Left renal pelvis (tissue), 4 donors: ENCODE measurements at places on chromosomes 3 and 15. TPM values are rescaled to one million over a fixed set of nuclear protein-coding genes. Genes with fewer than 3 reads are reported as not detected.

DNA sequence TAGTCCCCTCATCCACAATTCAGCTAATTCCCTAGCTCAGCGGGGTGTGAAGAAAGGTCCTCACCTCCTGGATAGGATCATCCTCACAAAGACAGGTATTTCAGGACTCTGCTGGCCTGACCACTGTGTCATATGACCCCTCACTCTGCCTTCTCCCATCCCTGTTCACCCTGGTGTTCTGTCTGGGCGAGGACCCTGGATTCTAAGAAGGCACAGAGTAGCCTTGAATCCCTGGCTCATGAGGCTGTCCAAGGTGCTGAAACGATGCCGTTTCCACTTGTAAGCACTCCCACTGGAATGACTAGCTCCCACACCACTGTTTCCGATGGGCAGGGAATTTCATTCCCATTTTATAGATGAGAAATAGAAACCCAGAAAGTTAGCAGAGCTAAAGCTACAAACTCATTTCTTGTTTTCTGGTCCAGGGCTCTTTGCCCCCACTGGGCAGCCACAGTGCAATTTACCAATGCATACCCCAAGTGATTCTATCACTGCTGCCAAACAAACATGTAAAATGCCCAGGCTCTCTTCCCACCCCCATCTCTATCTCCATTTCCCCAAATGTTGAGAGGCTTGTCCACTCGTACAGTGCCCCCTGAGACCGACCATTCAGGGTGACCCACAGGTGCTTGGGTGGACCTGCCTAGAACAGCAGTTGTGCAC lies 83.2 kb downstream of the RAB11A start:
- DNase-seq, result peak; percentile 64

- no peak for DNase-seq
Measured at GRCh38 chr3:46713898-46714552, 3.6 kb downstream of the PRSS50 start.

- no peak for DNase-seq
Measured at GRCh38 chr3:169259661-169260060, 403.9 kb downstream of the MECOM start.

GRCh38 chr15:75631935-75632334 lies 6.4 kb upstream of the SNUPN start:
- DNase-seq, result no peak

DNA sequence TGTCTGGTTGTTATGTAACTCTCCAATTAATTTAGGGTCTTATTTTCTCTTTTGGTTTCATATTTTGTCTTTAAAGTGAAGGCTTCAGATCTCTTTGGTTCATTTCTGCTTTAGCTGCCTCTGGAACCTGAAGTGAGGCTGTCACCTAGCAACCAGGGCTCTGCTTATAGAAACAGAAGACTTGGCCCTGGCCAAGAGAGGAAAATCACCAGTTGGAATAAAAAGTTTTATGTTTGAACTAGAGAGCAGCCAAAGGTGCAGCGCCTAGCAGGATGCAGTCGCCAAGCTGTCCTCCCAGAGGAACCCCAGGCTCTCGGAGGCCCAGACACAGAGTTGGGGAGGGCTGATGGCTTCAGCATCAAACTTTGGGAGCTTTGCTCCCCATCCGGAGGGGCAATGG lies 41.1 kb downstream of the LYZL4 start:
- no peak for DNase-seq

GRCh38 chr15:61057376-61057775 lies 171.7 kb downstream of the RORA start:
- no peak for DNase-seq

DNA sequence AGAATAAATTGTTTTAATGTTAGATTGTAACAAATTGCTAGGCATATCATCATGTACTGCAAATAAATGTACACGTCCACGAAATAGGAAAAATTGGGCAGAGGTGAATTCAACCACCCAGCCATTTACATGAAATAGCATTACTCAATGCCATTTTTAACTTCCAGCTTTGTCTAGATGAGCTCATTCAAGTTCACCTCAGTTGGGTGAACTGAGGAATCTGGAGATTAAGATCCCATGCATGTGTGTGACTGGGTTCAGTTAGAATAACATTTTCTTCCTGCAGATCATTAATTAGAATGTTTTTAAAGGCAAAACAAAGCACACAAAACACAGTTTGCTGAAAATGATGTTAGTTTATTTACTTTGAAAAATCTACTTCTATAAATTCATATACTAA lies 767.8 kb upstream of the GOLIM4 start:
- DNase-seq, result no peak

GRCh38 chr15:48550822-48551525 lies 94.5 kb downstream of the FBN1 start:
- DNase-seq, result no peak

- DNase-seq, result no peak
Measured at GRCh38 chr3:197615430-197615829, 59.7 kb upstream of the BDH1 start.

DNA sequence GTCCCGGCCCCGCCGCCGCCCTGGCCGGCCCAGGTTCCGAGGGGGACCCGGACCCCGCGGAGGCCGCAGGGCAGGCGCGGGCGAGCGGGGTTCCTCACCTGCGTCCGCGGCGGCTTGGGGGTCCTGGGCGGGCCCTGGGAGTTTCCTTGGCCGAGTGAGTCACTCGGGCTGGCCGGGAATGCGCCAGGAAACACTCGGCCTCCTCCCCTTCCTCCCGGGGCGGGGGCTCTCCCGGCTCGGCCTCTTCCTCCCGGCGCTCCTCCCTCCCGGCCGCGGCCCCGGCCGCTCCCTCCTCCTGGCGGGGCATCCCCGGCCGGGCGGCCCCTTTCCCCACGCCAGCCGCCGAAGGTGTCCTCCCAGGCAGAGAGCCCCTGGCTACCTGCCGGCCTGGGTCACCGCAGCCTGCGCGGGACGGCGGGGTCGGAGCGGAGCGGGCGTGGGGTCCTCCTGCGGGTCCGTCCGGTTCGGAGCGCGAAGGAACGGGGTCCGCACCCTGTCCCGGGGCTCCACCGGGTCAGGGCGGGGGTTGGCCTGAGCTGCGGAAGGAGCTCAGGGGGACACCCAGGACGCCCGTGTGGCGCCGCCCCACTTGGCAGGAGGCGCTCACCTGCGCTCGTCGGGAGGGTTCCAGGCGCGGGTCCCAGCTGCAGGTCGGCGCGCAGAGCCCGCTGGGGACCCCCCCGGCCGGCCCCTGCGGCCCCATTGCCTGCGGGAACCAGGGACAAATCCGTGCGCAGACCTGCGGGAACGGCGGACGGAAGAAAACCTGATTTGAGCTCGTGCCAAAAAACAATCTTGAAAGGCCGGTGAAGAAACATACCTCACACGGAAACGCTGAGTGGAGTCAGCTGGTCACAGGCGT lies at the start of gene CYFIP1:
TSS of gene CYFIP1 (minus strand) at position 180 of the 862 bp plus-strand sequence. CDS start 33,083 bp downstream, outside the sequence.
- DNase-seq, result peak; percentile 73

- no peak for DNase-seq
Measured at GRCh38 chr3:197339841-197340520, 41.6 kb upstream of the DLG1 start.

GRCh38 chr3:197328198-197328597 lies 29.8 kb upstream of the DLG1 start:
- no peak for DNase-seq

- DNase-seq, result no peak
Measured at GRCh38 chr3:71397046-71397445, 186.5 kb downstream of the FOXP1 start.

DNA sequence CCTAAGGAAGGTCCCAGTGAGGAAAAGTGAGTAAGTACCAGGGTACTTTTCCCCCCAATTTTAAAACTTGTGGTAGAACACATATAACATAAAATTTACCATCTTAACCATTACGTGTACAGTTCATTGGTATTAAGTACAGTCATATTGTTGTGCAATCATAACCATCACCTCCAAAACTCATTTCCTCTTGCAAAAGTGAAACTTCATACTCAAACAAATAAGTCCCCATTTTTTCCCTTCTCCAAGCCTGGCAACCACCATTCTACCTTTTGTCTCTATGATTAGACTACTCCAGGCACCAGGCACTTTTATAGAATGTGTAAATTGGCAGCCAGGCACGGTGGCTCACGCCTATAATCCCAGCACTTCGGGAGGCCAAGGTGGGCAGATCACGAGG lies 12.2 kb downstream of the PRC1 start:
- DNase-seq, result no peak

GRCh38 chr3:140529096-140529495 lies 148.8 kb upstream of the TRIM42 start:
- DNase-seq, result no peak

DNA sequence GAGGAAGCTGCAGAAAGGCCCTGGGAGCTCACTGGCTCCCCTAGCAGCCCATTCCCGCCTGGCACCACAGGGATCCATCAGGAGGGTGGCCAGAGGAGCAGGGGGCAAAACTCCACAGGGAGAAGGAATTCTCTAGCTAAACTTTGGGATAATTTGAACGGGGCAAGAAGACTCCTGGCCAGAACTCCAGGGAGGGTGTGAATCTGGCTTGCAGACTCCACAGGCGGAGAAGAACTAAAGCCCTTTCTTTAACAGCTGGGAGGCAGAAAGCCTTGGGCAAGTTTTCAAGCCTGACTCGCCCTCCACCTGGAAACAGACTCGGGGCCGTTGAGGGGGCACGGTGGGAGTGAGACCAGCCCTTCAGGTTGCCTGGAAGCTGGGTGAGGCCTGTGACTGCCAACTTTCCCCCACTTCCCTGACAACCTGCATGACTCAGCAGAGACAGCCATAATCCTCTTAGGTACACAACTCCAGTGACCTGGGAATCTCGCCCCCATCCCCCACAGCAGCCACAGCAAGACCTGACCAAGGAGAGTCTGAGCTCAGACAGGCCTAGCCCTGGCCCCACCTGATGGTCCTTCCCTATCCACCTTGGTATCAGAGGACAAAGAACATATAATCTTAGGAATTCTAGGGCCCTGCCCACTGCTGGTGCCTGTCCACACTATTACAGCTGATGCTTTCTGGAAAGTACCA lies 28.6 kb downstream of the SLC27A2 start:
- DNase-seq, result no peak

- DNase-seq, result no peak
Measured at GRCh38 chr15:26870346-26870745, 3.5 kb downstream of the GABRA5 start.

- DNase-seq, result no peak
Measured at GRCh38 chr15:71301958-71302621, 186.8 kb downstream of the THSD4 start.

GRCh38 chr3:124441766-124442165 lies 288.5 kb upstream of the UMPS start:
- DNase-seq, result no peak

DNA sequence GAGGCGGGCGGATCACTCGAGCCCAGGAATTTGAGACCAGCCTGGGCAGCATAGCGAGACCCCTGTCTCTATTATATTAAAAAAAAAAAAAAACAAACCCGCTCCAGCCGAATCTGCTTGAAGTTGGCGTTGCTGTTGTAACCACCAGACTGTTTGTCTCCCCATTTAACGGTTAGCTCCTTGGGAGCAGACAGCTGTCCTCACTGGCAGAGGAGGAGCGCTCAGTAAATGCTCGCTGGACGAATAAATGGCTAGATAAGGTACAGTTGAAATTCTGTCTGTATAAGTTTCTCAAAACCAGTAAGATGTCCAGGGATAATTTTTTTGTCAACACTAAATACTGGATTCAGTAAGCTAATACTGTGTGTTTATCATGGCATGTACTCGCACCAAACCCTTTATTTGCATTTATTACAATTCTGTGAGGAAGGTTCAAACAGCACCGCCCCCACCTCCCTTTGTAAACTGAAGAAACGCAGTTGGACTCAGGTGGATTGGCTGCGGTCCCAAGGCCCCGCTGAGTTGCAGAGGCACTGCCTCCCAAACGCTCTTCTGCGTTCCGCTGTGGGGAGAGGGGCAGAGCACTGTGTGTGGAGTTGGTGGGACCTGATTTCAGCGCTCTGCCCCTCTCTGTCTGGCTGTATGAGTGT lies 1.1 kb downstream of the RCCD1 start:
- DNase-seq, result no peak

GRCh38 chr3:51794206-51794605 lies 15.2 kb upstream of the IQCF6 start:
- no peak for DNase-seq

- no peak for DNase-seq
Measured at GRCh38 chr3:174337227-174337626, 521.9 kb upstream of the NAALADL2 start.

- DNase-seq, result no peak
Measured at GRCh38 chr15:41775651-41776050, 1.4 kb downstream of the MAPKBP1 start.

- no peak for DNase-seq
Measured at GRCh38 chr3:15781131-15781530, 16.6 kb downstream of the ANKRD28 start.

DNA sequence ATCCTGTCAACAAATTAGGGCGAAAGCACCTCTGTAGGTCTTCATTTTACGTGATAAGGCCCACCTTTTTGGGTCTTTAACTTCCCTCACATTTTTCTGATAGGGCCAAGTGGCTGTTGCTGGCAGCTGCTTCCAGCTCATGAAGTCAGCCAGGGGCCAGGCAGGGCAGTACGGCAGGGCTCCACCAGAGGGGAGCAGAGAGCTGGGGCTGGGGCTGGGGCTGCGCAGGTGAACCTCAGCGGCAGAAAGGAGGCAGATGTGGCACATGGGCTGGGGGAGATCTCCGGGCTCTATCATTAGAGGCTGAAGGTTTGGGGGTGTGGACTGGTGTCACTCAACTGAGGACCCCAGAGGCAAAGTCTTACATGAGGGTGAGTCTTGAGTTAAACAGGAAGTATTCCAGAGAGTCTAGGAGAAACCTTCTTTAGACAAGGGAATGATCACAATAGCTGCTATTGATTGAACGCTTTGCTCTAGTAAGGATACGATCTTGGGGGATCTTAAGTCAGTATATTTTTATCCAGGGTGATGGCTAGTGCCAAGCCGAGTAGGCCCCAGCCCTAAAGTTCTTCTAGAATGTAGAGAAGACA lies 62.8 kb upstream of the MEX3B start:
- DNase-seq, result no peak

GRCh38 chr15:96320703-96321638 lies 9.5 kb upstream of the NR2F2 start:
- DNase-seq, result no peak

GRCh38 chr15:74212494-74212893 lies 9.9 kb upstream of the STRA6 start:
- DNase-seq, result no peak

DNA sequence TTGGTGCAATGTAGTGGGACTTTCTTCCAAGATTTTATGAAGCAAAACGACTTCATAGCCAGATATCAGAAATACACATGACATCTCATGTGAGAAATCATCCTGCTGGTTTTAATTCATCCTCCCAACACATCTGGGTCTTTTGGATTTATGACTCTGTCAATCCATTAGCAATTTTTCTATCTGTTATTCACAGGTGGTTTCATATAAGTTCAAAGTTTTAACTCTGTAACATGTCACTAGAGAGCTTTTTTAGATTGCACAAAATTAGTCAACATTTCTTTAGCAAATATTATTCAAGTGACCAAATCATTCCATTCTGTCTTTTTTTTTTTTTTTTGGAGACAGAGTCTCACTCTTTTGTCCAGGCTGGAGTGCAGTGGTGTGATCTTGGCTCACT lies 30.4 kb downstream of the SQOR start:
- no peak for DNase-seq

Gene OR5H1
- polyA plus RNA-seq, result not detected

Gene ST3GAL6
- 75.5 TPM for polyA plus RNA-seq

Gene BCHE
- polyA plus RNA-seq, result 47.1 TPM

Gene RPN1
- polyA plus RNA-seq, result 200 TPM

Gene ETV5
- polyA plus RNA-seq, result 32.3 TPM

Gene ITIH1
- 6.3 TPM for polyA plus RNA-seq

Gene PIGZ
- 1.6 TPM for polyA plus RNA-seq

Gene MYL3
- polyA plus RNA-seq, result 8.9 TPM

Gene ZPLD1
- polyA plus RNA-seq, result 0.44 TPM
